ENCODE measurements at places on chromosomes 6 and 20.

DNA sequence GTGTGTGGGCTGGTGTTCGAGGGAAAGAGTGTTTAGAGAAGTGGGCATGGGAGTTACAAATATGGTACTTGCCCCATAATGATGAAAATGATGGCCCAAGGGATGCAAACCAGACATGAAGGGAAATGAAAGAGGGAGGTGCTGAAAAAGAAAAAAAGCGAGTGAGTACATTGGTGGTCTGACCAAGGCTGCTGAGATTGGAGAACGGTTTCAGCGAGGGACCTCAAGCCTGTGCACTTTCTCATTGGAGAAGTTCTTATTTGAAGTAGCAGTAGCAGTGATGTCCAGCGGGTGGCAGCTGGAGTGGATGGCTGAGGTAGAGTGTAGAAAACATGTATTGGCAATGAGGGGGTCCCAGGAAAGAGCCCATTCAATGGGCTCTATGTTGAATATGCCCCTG is 54.8 kb downstream of the TNFAIP3 start:
- DNase-seq, result no peak

GRCh38 chr6:34273242-34273805 is 24.5 kb upstream of the SMIM29 start:
- DNase-seq, result no peak

- no peak for DNase-seq
Observed at GRCh38 chr6:24864343-24864742, 65.6 kb upstream of the ARMH2 start.

GRCh38 chr6:80215063-80215462 is 108.6 kb downstream of the BCKDHB start:
- DNase-seq, result no peak

DNA sequence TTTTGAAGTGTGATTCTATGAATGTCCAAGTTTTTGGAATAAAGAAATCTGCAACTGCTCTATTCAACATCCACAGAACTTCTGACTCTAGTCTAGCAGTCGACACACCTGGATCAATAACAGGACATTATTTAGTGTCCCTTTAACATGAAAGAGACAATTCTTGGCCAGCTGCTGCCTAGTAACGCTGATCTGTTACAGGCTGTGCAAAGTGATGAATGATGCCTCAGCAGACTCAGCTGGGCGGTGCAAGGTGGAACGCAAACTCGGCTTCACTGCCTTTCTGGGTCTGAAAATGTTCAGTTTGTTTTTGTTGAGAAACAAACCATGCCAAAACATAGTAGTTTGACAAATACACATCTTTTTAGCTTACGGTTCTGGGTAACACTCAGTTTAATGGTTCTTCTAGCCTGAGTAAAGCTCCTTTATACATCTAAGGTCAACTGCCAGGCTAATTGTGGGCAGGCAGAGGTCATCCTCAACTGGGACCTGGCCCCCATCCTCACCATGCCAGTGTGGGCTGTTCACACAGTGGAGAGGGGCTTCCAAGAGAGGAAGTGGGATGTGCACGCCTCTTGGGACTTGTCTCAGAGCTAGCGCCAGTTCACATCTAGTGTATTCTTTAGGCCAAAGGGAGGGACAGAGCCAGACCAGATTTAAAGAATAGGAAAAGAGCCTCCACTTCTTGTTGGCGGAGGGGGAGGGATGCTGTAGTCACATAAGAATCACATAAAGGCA is 879.7 kb downstream of the QKI start:
- no peak for DNase-seq

- DNase-seq, result no peak
Observed at GRCh38 chr20:6046432-6046831, 7.4 kb downstream of the LRRN4 start.

GRCh38 chr6:3221578-3221977 is 5.9 kb downstream of the TUBB2B start:
- no peak for DNase-seq

- DNase-seq, result no peak
Observed at GRCh38 chr6:34246249-34246562, 2.6 kb downstream of the SMIM29 start.

GRCh38 chr6:53793318-53794136 is 1.3 kb upstream of the LRRC1 start:
- DNase-seq, result peak; percentile 56

DNA sequence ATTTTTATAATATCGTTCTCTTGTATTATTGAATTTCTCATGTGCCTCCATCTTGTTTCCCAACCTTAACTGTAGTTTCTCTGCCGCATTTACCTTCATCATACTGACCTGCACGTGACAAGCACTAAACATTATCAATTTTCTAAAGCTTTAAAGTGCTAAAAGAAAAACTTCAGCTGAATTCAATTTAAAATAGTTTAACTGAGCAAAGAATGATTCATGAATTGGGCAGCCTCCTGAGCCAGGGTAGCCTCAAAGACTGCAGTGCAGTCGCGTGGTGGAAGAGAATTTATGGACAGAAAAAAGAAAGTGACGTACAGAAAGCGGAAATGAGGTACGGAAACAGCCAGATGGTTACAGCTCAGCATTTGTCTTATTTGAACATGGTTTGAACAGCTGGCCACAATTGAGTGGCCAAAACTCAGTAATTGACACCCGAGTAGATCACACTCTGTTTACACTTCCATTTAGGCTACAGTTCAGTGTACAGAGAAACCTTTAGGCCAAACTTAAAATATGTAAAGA is 4.2 kb upstream of the ZDHHC14 start:
- no peak for DNase-seq

DNA sequence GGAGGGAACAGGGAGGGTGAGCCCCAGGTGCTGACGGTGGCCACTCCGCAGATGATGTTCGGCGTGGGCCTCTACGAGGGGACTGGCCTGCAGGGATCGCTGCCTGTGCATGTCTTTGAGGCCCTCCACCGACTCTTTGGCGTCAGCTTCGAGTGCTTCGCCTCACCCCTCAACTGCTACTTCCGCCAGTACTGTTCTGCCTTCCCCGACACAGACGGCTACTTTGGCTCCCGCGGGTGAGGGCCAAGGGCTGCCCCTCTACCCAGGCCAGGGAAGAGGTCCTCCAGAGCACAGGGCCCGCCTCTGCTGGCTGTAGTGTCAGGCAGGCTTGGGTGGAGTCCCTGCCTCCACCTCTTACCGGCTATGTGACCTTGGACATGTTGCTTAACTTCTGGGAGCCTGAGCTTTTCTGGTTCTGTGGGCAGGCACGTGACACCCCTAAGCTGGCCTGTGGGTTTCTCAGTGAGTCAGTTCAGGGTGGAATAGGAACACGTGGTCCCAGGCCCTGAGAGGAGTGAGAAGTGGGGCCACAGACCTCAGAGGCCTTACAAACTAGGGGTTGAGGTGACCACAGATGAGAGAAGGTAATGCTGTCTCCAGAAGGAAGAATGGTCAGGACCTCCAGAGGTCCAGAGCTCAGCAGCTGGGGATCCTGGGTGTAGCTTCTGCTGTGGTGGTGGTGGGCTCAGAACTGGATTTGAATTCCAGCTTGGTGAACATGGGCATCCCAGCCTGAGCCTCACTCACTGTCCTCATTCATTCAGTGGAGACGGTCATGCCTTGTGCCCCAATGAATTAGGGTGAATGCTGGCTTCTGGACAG is 11.9 kb downstream of the PCIF1 start:
- DNase-seq, result no peak

GRCh38 chr6:42333612-42334011 is 116.0 kb upstream of the MRPS10 start:
- DNase-seq, result no peak

DNA sequence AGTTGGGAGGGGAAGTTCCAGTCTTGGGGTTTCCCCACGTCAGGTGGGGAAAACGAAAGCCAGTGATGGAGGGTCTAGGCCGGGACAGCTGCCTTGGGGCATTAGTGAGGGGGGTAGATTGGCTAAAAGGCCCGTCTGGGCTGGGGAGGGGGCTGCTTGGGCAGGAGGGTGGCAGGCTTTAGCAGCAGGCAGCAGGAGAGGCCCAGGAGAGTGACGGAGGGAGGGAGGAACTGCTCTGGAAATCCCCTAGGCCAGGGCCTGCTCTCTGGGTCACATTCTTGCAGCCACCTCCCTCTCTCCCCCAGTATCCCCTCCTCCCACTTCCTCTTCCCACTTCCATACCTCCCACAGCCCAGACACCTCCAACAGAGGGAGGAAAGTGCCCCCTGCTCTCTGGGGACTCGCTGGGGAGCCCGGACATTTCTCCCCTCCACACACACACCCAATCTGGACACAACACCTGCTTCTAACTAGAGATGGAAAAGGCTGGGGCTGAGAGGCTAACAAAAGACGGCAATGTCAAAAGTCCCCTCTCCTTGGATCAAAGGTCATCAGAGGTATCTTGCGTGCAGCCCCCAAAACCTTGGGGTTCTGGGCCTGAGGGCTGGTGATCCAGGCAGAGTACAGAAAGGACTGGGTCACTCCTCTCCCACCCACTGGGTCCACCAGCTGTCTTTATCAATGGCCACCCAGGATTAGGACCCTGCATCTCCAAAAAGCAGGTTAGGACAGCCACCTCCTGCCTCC is 1.8 kb downstream of the NFKBIE start:
- peak; percentile 67 for DNase-seq

GRCh38 chr6:38262026-38262425 is 377.7 kb downstream of the BTBD9 start:
- DNase-seq, result no peak

DNA sequence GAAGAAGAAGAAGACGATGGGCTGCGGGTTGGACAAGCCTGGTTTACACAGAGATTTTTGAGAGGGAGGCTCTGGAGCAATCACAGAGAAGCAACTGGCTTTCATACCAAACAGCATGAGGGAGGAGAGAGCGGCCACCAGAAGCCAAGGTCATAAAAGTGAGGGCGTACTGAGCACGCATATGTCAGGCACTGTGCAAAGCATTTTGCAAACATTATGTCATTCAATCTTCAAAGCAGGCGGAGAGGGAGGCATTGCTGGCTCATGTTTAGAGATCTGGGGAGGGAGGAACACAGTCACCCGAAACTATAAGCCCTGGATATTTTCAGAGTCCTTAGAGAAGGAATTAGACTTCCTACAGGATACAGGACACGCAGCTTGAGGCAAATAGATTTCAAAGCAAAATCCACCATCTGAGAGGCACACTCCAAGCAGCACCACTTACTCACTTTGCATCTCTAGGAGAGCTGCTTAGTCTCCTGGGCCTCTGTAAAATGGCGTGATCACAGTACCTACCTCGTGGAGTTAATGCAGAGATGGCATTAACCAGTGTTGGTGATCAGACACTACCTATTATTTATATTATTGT is 24.6 kb downstream of the RAMACL start:
- no peak for DNase-seq

DNA sequence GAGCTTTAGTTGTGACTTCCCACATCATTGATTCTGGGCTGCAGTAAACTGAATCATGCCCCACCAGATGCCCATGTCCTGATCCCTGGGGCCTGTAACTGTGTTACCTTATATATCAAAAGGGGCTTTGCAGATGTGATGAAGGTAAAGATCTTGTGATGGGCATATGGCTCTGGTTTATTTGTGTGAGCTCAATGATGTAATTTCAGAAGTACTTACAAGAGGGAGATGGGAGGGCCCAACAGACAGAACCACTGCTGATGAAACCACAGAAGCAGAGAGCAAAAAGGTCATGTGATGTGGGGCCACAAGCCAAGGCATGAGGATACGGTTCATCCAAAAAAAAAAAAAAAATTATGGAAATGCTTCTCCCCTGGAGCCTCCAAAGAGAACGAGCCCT is 118.7 kb downstream of the TOX2 start:
- no peak for DNase-seq

DNA sequence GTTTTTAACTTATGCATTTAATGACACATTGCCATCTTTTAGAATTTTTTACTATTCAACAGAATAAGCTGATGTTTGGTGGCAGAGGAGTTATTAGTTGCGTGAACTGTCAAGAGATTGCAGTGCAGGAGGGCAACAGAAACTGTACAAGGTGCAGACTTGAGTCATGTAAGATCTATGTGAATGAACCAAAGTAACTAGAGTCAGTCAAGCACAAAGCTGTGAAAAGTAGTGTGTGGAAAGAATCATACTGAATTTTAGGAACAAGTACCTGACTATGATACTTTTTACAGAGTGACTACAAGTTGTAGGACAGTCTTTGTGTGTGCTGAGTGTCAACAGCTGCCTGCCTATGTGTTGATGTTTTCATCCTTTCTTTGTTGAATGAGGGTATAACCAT is 2.7 kb upstream of the C6orf163 start:
- DNase-seq, result no peak

DNA sequence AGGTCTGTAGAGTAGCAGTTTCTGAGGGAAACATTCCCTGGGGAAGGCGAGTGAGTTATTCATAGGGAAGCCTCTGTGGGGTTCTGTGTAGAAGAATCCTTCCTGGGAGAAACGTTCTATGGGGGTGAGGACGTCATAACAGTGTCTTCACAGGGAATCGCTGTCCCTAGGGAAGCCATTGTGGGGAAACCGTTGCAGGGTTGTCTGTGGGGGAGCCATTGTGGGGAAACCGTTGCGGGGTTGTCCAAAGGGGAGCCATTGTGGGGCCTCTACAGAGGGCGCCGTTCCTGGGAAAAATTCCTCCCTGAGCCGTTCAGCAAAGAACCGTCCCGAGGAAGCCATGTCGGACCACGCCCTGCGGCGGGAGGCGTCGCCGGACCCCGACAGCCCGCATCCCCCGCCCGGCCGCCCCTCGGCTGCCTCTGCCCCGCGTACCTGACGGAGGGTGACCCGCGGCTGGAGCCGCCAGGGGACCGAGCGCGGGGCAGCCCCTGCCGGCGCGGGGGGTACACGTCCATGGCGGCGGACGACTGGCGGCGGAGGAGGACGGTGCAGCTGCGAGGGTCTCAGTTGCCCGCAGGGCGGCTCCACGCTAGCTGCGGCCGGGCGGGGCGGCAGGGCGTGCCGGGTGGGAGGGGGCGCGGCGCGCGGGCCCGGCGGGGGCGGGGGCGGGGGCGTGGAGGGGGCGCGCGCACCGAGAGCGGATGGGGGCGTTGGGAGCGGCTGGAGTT is at the start of gene DNAAF9:
Gene DNAAF9, minus strand, starts transcription at position 630 of the 731 bp plus-strand sequence. Its CDS starts 112 bp downstream, at position 518.
- peak; percentile 68 for DNase-seq

GRCh38 chr6:74368746-74369145 is 672.7 kb downstream of the CD109 start:
- DNase-seq, result no peak
